ENCODE measurements at places on chromosomes 16 and 17. TPM values are rescaled to one million over a fixed set of nuclear protein-coding genes. Genes with fewer than 3 reads are reported as not detected.
A peak's percentile ranks its signal among the peaks of the same experiment; 100 is the strongest.

The PLA2G10 gene
- polyA plus RNA-seq: not detected

The KRTAP2-3 gene
- 0.84 TPM for polyA plus RNA-seq

GRCh38 chr17:1182811-1183170, 3.0 kb upstream of the ABR start:
- no peak for DNase-seq

DNA sequence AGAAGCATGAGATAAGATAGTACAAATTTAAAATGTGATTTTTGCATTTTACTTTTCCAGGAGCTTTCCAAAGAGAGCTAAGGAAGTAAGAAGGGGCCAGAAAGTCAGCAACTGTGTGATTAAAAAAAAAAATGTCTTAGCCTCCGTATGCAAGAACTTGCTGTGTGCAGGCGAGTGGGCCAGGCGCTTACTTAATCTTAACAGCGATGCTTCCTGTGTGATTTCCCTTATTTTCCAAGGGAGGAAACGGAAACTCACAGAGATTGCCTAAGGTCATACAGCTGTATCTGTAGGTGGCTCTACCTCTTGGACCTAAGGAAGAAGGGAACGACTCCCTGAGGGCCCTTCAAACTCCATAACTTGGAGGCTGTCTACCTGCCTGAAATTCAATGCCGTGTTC, 11.1 kb downstream of the HS3ST3B1 start:
- no peak for DNase-seq

DNA sequence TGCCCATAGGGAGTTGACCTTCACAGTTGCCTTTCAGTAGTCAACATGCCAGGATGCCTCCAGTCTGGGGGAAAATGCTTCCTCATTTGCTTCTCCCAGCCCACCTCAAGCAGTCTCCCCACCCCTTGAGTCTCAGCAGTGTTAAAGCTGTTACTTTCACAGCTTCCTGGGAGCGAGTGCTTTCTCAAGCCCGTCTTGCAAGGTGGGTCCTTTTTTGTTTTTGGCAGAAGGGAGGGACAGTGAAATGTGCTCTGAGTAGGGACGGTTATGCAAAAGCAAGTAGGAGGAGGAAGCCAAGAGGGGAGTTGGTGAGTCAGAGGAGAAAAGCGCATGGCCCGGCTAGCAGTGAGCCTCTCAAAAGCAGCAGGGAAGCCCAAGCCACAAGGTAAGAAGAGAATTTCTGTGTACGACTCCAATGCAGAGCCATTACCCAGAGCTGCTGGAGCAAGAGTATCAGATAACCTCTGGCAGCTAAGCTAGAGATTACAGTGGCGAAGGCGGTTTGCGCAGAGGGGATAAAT, at the start of gene CHST4:
Gene CHST4 (plus strand): TSS at position 316 of the 521 bp plus-strand sequence. CDS start 10,252 bp downstream, outside the sequence.
- peak; percentile 74 for DNase-seq

DNA sequence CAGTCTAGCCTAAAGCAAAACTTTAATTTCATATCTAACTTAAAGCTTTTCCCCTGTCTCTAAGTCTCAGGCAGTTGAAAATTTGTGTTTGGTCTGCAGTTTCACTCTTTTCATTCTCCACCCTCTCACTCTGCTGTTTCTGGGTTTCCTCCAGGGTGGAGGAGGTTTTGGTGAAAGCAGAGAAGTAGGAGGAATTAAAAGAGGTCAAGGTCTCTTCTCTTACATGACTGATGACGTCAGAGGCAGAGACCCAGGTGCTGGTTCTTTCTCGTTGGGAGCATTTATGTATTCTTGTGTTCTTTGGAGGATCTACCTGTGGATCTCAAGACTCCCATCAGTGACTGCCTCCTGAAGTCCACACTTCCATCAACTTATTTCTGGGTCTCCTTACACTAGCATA, 2.4 kb upstream of the PSMD11 start:
- no peak for DNase-seq

DNA sequence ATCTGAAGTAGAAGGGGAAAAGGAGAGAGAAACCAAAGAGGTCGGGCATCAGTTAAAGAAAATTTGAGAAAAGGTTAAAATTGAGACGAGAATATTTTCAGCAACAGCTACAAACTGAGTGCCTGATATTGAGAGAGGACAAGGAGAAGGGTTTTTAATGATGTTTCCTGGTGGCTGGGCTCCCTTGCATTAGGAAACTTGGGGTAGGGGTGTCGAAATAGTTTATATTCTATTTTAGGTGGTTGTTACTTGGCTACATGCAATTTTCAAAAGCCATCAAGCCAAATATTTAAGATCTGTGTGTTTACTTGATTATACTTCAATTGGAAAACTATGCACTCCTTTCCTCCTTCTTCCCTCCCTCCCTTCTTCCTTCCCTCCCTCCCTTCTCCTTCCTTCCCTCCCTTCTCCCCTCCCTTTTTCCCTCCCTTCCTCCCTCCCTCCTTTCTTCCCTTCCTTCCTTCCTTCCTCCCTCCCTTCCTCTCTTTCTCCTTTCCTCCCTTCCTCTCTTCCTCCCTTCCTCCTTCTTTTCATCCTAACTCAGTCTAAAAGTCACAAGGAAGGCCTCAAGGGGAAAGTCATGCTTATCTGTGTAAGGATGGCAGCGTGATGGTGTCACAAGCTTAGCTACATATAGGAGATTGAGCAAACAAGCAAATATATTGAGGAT, 1.8 kb upstream of the APOH start:
- DNase-seq: no peak

Measured in fibroblast of lung (primary cell).